ENCODE measurements at places on chromosomes 1 and 21.
A peak's percentile ranks its signal among the peaks of the same experiment; 100 is the strongest.

DNA sequence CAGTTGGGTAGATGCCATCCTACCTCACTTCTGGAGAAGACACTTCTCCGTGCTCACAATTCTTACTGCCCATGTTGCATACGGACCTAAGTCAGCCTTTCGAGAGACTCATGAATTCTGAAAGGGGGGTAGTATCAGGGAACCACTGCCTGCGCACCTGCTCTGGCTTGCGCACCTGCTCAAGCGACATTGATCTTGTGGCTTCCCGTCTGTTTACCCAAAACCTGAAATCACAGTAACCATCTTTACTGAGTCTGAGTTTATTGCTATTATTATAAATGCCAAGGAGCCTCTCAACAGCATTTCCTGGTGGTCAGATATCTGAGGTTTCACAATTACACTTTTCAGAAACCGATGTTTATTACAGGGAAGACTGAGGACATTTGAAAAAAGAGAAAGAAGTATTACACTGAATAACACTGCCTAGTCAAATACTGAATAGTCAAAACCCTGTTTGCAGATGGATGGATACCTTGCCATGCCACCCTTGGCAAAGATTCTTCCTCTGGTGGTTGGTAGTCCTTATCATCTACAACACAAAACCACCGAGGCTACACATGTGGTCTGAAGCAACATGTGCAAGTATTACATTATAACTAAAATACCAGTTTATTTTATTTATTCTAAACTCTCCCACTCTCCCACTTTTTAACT, 208.7 kb downstream of the SIPA1L2 start:
- no peak for DNase-seq

DNA sequence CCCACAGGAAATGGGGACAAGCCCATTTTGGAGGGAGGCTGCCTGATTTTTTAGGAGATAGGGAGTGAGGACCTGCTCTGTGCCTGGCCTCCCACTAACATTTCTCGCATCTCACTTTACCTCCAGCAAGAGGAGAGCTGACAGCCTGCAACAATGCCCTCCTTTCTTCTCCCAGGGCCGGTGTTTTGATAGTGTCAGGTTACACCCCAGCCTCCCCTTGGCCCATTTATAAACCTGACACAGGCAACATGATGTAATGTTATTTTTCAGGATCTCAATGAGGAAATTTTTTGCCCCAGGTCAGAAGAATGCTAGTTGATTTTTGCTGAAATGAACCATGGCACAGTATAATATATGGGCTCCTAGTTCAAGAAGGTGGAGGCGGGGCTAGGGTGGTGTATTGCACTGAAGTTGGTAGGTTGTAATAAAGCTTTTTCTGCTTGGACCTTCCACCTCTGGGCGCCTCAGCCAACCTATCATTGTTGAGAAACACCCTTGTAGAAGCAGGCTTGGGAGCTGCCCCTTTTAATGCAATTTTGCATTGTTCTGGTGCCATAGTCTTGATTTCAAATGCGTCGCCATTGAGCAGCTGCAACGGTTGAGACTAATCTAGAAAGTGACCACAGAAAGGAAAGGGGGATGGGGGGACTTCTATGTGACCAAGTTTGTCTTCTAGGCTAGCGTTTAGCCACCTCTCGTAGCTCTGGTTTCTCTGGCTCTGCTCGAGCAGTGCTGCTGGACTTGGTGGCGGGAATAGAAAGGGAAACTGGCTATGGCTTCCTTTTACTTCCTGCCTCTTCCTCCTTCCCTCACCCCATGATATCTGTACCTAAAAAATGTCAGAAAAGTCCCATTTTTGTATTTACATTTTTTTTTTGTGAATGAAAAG, 53.0 kb downstream of the PBX1 start:
- no peak for DNase-seq

DNA sequence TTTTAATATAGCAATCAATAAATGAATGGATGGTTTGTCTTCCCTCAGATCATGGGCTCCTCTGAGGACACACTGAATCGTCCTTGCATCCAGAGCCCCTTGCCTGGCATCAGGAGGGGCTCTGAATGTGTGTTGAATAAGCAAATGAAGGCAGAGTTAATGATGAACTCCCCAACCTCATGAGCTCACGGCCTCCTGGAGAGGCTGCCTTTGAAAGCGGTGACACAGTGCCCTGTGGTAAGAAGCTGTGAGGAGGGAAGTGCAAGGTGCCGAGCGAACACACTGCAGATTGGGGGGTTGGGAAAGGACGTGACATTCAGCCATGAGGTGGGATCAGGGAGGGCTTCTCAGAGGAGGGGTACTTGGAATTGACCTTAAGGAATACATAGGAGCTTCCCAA, 3.2 kb upstream of the PARS2 start:
- no peak for DNase-seq

GRCh38 chr1:167722152-167722869, 529 bp downstream of the MPZL1 start:
- DNase-seq: peak; percentile 31

DNA sequence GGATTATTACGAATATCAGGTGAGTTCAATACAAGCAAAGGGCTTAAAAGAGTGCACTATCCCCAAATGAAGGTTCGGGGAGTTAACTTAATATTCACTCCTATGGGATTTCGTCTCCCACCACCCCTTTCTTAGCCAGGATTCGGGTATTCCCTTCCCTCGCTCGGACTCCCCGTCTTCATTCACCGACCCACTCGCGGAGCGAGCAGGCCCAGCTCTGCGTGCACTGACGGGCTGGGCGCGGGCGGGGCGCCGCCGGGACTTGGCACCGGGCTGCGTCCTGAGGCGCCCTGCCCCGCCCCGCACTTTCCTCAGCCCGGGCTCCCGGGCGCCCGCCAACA, 7.7 kb upstream of the MPZL1 start:
- peak; percentile 67 for DNase-seq

DNA sequence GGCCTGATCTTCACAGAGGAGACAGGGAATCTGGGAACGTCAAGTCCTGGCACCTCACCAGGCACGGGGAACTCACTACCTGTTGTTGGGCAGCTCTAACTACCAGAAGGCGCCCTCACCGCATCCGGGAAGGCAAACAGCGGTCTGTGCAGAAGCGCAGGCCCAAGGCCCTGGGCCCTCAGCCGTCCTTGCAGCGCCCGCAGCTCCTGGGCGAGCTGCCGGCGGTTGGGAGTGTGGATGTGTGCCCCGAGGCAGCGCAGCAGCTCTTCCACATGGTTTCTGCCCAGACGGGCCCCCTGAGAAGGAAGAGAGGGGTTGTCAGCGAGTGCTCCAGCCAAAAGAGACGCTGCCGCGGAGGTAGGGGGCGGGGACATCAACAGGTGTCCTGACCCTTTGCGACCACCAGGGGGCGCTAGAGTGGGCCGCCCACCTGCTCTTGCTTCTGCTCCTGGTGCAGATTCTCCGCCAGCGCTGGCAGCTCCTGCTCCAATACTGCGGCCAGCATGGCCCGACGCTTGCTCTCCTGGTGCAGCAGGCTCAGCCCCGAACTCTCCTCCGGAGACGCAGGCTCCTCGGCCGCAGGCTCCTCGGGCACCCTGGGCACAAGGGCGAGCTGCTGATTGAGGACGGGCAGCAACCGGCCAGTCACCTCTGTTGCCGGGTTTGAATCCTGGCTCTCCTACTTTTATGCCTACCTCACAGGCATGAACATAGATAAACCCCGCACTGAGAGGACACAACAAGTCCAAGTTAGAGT, 9.3 kb downstream of the MAP3K6 start:
- DNase-seq: peak; percentile 70

DNA sequence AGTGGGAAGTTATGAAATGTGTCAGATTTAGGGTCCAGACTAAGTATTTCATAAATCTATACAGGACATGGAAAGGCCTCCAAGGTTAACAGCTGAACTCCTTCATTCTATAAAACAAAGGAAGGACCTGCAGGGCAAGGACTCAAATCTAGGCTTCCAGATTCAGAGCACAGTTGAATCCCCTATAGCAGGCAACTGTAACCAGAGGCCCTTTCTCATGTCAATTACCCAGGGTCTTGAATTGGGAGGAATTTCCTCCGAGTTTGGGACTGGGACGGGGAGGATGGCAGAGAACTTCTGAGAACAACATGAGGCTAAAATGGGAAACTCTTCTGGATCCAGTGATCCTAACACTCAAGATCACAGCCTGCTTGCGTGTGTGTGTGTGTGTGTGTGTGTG, 112.9 kb upstream of the BEND5 start:
- no peak for DNase-seq

DNA sequence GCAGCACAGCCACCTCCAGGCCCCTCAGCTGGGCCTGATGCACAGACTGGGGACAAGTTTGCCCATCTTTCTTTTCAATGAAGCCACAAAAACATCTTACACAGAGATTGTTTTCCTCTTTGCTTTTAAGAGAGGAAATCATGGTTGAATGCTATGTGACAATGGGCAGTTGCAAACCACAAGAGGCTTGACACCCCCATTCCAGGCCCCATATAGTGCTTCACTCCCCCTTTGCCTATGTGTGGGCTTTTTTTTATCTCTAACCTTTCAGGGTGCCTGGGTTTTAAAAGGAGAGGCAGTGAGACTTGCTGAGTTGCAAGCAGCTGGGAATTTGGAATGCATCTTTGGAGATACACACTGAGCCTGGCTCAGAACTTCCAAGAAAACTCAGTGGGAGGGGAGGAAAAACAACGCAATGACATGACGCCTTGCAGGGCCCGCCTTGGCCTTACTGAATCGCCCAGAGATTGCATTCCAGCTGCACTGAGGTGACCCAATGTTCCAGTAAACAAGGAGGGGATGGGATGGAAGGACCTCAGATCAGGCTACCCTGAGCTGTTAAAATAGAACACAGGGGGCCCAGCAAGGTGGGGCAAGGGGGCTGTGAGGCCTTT, 145.2 kb upstream of the ZNF648 start:
- DNase-seq: no peak

DNA sequence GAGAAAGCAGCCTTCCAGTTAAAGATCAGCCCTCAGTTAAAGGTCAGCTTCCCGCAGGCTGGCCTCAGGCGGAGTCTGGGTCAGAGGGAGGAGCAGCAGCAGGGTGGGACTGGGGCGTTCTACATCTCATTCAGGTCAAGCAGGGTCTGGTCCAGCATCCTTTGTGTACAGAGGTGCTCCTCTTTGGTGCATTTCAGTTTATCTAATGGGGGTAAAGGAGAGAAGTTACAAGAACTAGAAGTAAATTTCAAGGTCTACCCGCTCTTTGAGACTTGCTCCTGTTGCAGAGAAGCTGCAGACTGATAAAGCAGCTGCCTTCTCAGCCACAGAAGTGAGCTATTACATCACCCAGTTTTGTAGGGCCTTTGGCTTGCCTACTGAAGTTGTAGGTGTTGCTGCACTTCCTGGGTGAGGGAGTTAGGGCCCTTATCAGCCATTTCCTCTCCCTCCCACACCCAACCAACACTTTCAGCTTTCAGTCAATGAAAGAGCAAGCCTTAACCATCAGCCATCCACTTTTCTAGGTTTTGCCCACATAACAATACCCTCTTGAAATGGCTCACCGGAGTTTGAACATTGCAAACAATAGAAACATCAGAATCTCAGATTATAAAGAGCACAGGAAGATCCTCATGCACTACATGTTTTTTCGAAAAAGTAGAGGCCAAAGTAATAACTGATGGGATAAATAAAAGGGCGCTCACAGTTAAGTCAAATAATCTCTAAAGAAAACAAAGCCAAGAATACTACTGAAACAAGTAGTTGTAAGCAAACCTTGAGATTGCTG, 2.8 kb upstream of the NUP210L start:
- DNase-seq: no peak

GRCh38 chr1:201593200-201593921, 54.4 kb downstream of the NAV1 start:
- DNase-seq: no peak

DNA sequence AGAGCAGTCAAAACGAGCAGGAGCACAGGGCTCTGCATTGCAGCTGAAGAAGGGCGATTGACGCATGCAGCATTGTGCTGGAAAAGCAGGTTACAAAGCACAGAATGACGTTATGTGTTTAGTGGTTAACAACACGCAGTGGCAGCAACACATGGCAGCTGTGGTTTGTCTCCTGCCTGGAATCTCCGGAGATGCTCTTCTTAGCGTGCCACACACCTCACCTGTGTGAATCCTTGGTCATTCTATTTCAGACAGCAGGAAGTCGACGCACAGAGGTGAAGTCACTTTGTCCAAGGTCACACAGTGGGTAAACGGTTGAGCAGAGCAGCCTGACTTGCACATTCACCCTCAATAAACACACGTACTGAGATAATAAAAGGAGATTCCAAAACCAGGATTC, 14.7 kb downstream of the OBSCN start:
- no peak for DNase-seq

DNA sequence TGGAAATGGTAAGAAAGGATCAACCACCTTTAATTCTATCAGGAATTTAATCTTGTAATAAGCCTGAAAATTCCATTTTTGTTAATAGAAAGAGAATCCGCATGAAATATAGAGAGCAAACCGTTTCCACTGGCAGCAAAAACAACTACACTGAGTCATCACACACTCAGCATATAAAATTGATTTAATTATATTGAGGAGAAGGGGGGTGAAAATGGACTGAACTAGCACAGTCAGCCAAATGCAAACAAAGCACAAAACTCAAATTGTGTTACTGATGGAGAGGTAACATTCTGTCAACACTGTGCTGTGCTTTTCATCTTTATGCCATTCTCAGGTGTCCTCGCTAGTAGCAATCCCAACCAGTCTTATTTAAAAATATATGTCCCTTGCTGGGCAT, 1583.9 kb downstream of the MRPL39 start:
- DNase-seq: no peak

DNA sequence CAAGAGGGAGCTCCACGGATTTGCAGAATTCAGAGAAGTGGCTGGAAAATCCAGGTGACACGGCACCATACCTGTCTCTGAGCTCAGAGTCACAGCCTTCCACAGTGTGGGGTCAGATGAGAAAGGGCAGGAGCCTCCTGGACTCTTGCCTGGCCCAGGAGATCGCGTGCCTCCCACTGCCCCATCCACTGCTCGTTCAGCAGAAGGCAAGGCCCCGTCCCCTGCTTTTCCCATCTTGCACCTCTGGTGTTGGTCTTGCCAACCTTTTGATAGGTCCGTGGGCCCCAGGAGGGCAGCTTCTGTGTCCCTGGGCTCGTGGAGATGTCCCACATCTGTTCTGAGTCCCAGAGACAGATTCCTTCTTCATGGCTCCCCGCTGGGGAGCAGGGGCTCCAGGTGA, 83.7 kb upstream of the VAMP3 start:
- no peak for DNase-seq

DNA sequence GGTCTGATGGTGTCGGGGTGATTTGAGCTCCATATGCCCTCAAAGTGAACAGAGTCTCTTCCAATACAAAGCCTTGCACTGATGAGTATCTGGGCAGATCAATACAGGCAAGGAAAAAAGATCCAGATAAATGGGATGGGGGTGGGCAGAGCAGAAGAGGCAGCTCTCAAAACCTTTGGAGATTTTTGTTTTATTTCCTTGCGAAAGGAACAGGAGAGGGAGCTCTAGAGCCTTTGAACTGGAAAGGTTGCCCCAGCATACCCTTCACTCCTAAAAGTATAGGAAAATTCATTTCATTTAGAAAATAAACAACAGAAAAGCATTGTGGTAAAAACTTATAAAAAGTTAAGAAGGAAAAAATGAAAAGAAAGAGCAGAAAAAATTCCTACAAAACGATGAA, 31.4 kb upstream of the OLIG2 start:
- DNase-seq: peak; percentile 35

DNA sequence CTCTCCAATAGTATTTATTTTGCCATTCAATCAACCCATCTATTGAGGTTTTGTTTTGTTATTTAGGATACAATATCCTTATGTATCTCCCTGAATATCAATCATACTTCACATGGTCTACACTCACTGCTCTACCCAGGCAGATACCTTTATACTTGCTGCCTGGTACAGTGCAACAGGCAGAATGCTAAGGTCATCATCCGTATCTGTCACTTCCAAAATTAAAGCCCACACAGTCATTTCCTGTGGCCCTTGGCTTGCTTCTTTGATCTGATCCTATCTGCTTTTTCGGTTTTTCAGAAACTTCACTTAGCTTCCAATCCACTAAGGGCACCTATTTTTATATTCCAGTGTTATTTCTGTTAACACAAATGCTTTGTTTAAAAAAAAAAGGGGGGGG, 22.3 kb upstream of the ZZZ3 start:
- DNase-seq: no peak

Data from WERI-Rb-1 (cell line).